ENCODE measurements at places on chromosomes 11 and 22.

DNA sequence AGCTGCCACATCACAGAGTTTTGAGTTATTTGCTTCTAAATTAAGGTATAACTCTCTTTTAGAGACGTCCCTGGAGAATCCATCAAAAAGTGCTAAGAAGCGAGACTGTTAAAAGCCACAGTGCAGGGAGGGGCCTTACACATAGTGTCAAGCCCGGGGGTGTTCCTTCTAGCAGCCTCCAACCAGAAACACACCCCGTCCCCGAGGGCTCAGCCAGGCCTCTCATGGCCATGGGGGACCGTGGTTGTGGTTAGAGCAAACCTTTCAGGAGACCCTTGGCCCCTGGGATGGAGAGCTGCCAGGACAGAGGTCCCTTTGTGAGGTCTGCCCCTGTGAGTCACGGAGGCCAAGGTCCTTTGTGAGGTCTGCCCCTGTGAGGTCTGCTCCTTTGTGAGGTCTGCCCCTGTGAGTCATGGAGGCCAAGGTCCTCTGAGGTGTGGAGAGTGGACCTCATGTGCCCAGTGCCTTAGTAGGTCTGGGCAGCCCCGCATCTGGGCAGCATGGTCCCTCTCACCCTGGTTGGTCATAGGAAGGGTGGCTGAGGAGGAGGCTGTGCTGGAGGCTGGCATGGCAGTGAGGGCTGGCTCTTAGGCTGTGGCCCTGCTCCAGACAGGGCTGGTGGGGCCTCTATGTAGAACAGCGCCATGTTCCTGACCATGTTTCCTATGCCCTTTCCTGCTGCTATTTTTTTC lies 5.4 kb downstream of the GNAZ start:
- DNase-seq: no peak

DNA sequence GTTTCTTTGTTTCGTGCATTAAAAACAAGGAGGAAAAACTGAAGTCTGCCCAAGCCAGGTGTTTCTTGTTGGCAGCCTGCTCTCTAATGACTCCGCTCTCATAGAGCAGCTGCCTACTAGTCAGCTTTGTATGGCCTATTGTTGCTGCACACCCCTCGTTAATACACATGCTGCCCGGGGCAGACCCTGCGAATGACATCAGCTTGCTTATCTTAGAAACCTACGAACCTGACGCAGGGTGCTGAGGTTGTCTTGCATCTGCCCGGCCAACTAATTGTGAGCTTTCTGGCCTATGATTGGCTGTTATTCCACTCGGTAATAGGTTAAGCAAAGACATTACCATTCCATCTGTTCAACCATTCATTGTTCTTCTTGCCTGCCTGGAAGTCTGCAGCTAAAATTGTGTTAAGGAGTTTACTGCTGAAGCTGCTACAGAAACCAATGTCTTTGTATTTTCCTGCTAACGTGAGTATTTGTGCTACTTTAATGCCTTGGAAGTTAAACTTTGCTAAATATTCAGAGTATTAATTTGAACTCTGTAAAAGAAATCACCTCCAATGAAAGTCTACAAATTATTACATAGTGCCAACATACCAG lies 37.5 kb downstream of the ZC3H12C start:
- DNase-seq: no peak

DNA sequence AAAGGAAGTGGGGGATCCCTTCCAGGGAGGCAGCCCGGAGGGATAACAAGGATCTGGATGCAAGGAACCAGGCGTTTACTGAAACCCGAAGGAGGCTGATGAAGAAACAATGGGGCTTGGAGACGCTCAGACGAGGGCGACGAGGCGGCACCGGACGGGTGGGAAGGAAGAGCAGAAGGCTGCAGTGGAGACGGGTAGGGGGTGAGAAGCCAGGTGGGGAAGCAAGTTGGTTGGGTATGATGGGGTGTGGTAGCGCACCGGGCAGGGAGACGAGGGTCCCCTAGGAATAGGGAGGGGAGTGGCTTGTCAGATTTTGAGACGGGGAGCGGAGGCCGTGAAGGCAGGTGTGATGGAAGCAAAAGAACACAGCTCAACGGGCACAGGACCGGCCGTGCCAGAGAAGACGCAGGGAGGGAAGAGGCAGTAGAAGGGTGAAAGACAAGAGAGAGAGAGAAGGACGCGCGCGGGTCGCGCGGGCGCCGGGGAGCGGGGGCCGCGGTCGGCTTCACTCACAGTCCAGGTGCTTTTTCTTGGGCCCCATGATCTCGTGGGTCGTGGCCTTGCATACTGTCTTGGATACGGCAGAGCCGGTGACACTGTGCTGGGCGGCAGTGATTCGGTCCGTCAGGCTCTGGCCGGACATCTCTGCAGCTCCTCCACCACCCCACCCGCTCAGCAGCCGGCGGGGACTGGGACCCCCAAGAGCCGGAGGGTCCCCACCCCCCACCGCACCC lies 579 bp downstream of the PICALM start:
- DNase-seq: no peak

GRCh38 chr11:304915-305843 lies 2.4 kb upstream of the IFITM2 start:
- DNase-seq: no peak

- DNase-seq: no peak
These were observed 69.6 kb downstream of the ZBTB16 start for GRCh38 chr11:114129142-114129541.

- DNase-seq: no peak
These were observed 26.3 kb downstream of the RNF141 start for GRCh38 chr11:10514709-10515108.

DNA sequence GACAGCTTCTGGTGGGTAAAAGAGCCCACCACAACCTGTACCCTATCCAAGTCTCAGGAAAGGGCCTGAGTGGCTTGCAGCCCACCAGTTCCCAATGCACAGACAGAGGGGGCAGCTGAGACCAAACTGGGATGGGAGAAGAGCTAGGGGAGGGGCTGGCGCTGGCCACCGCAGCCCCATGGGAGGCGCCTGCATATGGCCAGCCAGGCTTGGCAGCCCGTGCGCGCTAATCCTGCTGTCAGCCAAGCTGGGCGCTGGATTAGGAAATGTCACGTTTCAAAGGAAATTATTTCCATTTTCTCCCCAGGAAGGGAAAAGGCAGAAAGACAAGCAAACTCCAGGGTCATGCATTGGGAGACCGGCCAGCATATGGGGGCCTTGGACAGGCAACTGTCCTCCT lies 236.8 kb downstream of the BUD13 start:
- DNase-seq: no peak

DNA sequence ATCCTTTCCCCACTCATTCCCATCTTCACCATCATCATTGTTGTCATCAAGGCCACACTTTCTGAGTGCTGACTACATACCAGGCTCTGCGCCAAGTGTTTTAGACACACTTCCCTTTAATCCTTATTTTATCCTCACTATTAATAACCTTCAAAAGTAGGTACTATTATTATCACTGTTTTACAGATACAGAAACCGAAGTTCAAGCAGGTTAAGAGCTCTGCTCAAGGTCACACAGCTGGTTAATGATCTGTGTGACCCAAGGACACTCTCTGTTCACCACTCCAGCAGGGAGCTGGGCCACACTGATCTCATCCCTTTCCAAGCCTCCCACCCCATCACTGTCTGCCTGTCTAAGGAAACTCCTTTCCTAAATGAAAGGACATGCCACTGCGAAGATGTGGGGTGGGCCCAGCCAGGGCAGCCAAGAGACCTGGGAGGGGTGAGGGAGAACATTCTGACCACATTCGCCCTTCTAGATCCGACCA lies 17.2 kb upstream of the TSKU start:
- no peak for DNase-seq
